ENCODE measurements at places on chromosomes 2 and 18.

- DNase-seq, result no peak
Observed at GRCh38 chr2:129885735-129886134, 93.7 kb upstream of the RAB6C start.

DNA sequence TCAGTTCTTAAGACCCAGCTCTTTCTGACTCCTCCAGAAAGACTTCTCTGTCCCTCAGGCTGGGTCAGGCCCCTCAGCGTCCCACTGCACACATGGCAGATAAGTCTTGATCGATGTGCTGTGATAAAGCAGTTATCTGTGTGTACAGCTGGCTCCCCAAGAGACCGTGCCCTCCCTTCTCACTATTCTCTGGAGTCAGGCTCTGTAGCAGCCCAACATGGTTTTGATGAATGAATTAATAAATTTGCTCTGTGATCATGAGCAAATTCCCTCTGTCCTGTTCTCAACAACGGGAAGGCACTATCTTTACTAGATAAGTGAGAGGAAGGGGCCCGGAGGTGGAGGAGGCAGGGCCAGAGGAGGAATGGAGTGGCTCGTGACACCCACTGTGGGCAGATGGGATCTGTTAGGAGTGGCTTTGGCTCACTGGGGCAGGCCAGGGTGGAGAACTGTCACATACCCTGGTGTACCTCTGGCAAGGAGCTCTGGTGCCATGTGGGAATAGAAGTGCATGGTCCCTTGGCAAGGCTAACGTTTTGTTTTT, 48.3 kb downstream of the ZFP36L2 start:
- no peak for DNase-seq

DNA sequence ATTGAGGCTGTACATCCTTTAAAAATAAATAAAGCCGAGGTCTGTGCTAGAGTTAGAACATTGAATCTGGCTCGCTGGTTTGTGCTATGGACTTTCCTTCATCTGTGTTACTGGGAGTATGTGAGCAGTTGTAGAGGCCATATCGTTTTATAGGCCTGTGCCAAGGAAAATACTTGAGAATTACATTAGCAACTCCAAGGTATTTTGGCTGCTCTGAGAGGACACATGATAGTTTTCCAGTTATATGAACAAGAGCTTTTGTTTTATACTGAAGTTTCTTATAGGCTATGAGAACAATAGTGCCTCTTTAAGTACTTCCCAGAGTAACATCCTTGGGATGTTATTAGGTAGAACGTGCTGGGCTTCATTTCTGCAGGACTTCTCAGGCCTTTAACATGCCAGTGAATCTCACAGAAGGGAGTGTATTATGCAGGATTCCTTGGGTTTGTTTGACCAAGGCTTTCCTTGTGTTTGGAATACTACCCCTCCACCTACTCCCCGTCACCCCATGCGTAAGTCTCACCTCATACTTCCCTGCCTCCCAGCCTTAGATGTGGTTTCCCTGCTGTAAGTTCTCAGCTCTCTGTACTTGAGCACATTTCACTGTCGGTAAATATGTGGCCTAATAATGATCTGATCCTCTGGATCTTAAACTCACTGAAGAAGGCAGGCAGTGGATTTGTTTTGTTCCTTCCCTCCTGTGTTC, 21.0 kb downstream of the TCF7L1 start:
- no peak for DNase-seq

DNA sequence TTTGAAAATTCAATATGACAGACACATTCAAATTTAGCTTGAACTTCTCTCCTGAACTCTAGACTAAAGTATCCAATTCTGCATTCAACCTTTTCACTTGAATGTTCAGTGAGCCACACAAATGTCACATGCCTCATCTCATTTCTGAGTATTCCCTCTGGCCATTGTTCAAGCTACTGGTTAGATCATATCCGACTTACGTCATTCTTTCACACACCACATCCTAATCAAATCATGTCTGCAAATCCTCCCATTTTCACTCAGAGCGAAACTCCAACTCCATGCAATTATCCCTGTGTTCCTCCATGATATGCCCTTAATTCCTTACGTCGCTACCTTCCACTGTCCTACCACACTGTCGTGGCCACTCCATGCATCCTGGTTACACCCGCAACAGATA, 425.1 kb downstream of the CBLN2 start:
- DNase-seq, result no peak

GRCh38 chr2:149595056-149595963, 7.7 kb upstream of the MMADHC start:
- DNase-seq, result no peak

DNA sequence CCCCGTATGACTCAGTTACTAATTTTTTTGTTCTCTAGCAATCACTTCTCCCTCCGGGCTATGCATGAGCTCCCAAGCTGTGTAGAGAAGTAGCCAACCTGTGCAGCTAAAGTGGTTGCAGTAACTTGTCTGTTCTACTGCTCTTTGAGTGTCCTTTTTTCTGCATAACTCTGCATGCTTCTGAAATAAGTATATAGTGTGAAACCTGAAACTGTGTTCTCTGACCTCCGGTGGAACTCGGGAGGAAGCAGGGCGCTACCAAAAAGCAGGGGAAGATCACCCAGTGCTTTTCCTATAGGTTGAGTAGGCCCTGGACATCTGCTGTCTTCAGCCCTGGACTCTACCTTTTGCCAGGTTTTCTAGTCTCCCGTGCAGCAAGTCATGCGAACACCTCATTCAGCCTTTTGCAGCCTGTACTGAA, 47.8 kb downstream of the PHLPP1 start:
- no peak for DNase-seq

GRCh38 chr2:46836295-46837111, 79.1 kb downstream of the MCFD2 start:
- DNase-seq, result no peak

GRCh38 chr2:7161501-7161900, 244.3 kb downstream of the RNF144A start:
- no peak for DNase-seq

DNA sequence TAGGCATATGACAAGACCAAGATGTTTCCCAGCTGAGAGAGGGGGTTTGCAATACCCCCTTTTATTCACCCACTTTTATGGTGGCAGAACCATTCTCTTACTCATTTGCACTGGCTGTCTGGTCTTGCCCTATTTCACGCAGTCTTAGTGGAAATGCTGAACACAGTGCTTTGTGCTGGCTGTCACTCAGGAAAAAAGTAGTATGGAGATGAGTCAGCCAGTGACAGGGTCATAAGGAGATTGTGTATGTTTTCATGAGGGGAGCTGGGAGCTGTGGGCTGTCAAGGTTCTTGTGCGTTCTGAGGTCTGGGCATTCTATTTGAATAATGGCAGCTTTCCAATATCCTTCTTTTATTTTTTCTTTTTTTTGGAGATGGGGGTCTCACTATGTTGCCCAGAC, 10.9 kb upstream of the CNRIP1 start:
- DNase-seq, result no peak
